NCI-H460 (cell line): ENCODE measurements at places on chromosomes 4 and X.

DNA sequence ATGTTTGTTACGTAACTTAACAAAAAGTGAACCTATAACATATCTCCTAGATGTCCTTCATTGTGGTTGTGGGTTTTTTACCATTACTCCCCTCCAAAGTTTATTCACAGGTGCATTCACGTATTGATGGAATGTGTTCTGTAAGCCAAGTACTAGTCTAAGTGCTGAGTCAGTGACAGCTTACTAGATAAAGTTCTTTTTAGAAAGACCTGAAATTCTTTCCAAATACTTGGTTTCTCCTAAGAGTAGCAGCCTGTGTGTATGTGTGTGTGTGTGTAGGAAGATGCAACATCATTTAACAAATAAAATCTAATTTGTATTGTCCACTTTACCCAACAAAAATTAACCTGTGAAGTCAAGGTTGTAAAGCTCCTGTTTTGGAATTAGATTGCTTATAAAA, 22.1 kb downstream of the NAP1L5 start:
- no peak for DNase-seq

GRCh38 chr4:62004881-62005280, 804.8 kb downstream of the ADGRL3 start:
- no peak for DNase-seq

- no peak for DNase-seq
These were observed 20.8 kb downstream of the LIN54 start for GRCh38 chr4:82989575-82990429.

- DNase-seq: no peak
These were observed 24.3 kb downstream of the PSAPL1 start for GRCh38 chr4:7410446-7410845.

DNA sequence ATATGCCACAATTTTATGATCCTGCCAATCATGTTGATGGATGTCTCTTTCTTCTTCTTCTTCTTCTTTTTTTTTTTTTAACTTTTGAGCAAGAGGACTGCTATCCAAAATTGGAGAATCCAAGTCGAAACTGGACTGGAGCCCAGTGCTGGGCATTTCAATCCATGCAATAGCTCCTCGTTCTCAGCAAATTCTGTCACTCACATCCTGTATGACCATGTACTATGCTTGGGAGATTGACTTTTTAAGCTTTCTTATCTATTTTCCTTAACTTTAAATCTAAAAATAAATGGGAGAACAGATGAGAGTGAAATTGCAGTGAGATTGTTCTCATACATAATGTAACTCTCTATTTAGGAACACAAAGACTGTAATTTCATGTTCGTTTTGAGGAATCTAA, 123.0 kb upstream of the PUDP start:
- DNase-seq: no peak

- no peak for DNase-seq
These were observed 6.0 kb upstream of the ANXA3 start for GRCh38 chr4:78545275-78546246.

DNA sequence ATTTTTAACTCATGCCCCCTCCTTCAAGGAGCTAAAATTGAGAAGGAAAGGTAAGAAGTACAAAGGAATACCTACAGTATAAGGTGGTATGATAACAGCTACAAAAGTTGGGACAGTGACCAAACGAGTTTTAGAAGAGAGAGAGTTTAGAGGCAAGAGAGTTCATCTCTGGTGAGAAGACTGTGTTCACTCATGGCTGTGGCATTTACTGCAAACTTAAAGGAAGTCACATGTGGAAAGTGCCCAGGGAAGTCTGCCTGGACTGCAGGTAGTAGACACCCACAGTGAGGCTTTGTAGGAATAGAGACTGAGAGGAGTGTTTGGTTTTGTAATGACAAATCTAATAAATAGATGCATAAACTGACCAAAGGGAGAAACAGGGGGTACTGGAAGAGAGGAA, 493.5 kb downstream of the IL15 start:
- DNase-seq: no peak

DNA sequence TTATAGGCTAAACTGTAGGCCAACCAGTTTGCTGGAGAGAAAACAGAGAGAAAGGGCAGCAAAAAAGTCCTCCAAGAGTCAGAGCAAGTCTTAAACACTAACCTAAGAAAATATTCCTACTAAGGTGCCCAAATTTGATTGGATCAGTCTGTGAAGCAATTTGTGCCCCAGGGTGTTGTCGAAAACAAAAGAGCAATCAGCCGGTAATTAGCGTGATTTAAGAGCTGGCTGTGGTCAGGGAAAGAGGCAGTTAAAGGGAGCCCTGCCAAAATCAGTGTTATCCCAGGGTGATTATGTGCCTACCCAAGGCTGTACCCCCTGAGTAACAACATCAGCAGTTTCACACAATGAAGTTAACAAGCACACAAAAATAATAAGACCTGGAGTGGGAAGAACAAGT, 6.4 kb upstream of the BRWD3 start:
- DNase-seq: no peak
